NCI-H1417 (cell line): ENCODE measurements at places on chromosomes 2 and 18.

- DNase-seq = no peak
These were observed 184.9 kb downstream of the GLI2 start for GRCh38 chr2:120920454-120921148.

DNA sequence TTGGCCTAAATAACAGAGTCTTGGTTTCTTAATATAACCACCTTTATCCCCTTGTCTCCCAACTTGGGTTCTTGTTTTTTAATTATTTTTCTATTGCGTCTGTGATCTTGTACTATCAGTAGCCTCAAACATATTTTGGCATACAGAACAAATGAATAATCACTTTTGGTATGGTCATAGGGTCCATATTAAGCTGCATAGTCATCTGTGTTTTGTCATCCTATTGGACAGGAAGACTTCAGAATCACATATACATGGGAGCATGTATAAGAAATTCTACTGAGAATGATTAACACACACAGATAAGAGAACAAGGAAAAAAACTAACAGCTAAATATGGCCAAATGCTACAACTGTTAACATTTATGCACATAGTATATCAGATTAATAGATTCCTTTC lies 126.0 kb downstream of the MEP1B start:
- DNase-seq = no peak

GRCh38 chr2:166140932-166141331 lies 13.1 kb upstream of the SCN1A start:
- DNase-seq = no peak

DNA sequence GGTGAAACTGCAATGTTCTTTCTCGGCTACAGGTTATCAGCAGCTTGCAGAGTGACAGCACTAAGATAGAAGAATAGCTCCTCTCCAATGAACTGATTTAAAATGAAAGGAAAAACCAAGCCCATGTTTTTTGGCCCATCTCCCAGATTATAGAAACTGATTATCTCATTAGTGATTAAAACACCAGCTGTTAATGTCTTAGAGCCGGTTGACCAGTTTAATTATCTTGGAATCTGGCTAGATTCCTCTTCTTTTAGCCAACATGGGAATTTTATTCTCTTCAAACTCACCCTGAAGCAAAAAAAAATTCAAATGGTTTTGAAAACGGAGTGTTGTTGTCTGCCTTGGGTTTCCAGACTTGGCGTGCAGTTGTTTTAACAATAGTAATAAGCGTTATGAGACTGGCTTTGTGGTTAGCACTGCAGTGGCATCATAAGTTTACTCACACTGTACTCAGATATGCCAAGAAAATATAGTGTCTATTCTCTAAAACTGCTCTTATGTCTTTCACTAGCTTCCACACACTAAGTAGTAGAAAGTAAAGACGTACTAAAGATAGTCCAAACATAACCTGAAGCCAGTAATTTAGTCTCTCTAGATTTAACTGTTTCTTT lies 665.3 kb downstream of the STK39 start:
- no peak for DNase-seq

- DNase-seq = no peak
These were observed 104.5 kb upstream of the CELF4 start for GRCh38 chr18:37669991-37670534.

DNA sequence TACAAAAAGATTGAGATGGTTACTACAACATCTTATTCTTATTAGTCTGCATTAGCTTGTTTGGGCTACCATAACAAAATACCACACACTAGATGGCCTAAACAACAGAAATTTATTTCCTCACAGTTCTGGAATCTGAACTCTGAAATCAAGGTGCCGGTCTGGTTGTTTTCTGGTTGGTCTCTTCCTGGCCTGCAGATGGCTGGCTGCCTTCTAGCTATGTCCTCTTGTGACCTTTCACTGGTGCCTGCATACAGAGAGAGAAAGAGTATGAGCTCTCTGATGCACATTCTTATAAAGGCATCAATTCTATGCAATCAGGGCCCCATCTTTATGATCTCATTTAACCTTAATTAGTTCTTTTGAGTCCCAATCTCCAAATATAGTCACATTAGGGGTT lies 696.5 kb downstream of the TDRD15 start:
- no peak for DNase-seq

GRCh38 chr2:96681540-96681939 lies 39.0 kb downstream of the FER1L5 start:
- DNase-seq = no peak

DNA sequence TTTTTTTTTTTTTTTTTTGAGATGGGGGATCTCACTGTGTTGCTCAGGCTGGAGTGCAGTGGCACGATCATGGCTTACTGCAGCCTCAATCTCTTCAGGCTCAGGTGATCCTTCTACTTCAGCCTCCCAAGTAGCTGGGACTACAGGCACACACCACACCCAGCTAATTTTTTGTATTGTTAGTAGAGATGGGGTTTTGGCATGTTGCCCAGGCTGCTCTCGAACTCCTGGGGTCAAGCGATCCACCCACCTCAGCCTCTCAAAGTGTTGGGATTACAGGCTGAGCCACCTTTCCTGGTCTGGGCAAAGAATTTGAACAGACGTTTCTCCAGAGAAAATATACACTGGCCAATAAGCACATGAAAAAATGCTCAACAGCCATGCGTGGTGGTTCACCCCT lies 2.9 kb upstream of the SNRNP200 start:
- peak; percentile 10 for DNase-seq

GRCh38 chr2:63673865-63674533 lies 85.2 kb downstream of the MDH1 start:
- no peak for DNase-seq
